ENCODE measurements at places on chromosomes 5 and 9. TPM values are rescaled to one million over a fixed set of nuclear protein-coding genes. Genes with fewer than 3 reads are reported as not detected.

DNA sequence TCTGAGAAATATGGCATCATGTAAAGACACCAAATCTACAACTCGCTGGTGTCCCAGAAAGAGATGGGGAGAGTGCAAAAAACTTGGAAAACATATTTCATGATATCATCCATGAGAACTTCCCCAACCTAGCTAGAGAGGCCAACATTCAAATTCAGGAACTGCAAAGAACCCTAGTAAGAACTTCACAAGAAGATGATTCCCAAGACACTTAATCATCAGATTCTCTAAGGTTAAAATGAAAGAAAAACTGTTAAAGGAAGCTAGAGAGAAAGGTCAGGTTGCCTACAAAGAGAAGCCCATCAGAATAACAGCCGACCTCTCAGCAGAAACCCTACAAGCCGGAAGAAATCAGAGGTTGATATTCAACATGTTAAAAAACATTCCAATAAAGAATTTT, 95.5 kb upstream of the PRLR start:
- DNase-seq, result no peak

PIP5K1B gene
- total RNA-seq, result 0.29 TPM

UBAP2 gene
- 31.6 TPM for total RNA-seq

GRCh38 chr5:159405611-159406031, 75.3 kb upstream of the IL12B start:
- no peak for DNase-seq

DNA sequence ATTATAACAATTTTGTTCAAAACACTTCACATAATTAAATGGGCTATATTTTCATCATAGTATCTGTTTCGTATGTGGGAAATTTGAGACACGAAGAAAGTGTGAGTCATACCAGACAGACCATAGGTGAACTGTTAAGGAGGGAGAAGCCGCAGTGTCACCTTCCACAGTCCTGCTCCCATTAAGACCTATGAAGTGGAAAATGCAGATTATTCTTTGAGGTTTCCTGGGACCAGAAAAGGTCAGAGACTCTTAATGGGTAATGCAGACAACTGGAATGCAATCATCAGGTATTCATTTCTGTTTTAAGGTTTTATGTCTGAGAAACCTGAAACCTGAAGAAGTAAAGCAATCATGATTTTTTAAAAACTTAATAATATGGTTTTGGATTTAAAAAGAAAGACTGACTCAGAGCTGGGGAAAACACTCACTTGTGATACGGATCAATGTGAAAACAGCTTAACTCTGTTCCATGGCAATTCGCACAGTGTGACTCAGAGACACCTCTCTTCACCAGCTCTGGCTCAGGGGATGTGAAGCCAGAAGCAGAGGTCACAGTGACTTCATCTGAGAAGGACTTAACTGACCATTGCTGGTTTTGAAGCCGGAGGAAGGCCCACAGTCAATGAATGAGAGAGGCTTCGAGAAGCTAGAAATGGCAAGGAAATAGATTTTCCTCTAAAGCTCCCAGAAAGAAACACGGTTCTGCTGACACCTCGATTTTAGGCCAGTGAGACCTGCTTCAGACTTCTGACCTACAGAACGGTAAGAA, 17.2 kb upstream of the GCNT1 start:
- no peak for DNase-seq

TAF11L6 gene
- total RNA-seq, result not detected

PCSK1 gene
- total RNA-seq, result 2.5 TPM

DNA sequence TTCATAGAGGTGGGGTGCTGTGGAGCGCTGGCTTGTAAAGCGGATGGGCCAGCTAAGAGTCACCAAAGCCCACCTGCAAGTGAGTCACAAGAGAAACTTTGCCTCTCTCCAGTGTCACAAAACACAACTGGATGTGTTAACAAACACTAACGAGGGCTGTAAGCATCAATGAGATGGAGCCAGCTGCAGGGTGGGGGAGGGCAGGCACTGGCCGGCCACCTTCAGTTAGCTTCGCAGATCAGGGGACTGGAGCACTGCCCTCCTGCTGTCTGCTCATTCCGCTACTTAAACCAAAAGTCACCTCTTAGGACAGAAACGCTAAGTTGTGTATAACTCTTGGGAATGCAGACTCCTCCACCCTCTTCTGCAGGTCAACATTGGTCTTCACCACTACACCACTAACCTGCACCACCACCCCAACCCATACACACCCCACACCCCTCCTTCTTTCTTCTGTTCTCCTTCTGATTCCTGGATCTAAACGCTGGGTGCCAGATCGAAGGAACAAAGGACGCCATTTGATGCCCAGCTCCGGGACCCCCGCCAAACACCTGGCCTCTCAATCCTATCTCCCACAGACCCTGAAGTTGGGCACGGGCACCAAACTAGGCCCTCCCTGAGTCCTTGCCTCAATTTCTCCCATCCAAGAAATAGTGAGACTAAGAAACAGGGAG, 2.1 kb downstream of the ARSI start:
- DNase-seq, result no peak

DNA sequence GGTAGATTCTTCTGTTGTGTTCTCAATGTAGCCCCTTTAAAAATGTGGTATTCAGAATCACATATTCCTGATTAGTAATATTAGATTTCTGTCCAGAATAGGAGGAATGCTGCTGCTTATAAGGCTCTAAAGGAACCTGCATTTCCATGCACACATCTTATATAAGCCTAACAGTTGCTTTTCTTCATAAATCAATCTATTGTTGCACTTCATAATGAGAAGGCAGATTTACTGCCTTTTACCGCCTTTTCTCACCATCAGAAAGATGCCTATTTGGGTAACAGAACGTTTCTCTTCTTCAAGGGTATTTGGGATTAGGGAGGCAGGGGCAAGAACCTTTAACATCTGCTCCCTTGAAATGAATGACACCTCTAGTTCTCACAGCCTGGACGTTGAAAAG, 243.4 kb downstream of the MLLT3 start:
- no peak for DNase-seq

REEP5 gene
- total RNA-seq, result 90.0 TPM

All from glomerular endothelial cell (primary cell).